ENCODE measurements at places on chromosomes 4 and X. TPM values are rescaled to one million over a fixed set of nuclear protein-coding genes. Genes with fewer than 3 reads are reported as not detected.

The TLR7 gene
- not detected for polyA plus RNA-seq

The RNF175 gene
- polyA plus RNA-seq: 10.0 TPM

The FDCSP gene
- polyA plus RNA-seq: not detected

The FGFBP1 gene
- not detected for polyA plus RNA-seq

The RS1 gene
- not detected for polyA plus RNA-seq

The TRIML2 gene
- polyA plus RNA-seq: not detected

The EVC2 gene
- polyA plus RNA-seq: 0.85 TPM

The CXCL6 gene
- polyA plus RNA-seq: not detected

The SMS gene
- polyA plus RNA-seq: 80.8 TPM

The HELT gene
- not detected for polyA plus RNA-seq

The SLC6A8 gene
- polyA plus RNA-seq: 0.08 TPM

The FGB gene
- polyA plus RNA-seq: not detected

The NPFFR2 gene
- polyA plus RNA-seq: not detected

The PRRG3 gene
- polyA plus RNA-seq: not detected

The HSFX4 gene
- polyA plus RNA-seq: not detected

The MAGED4 gene
- polyA plus RNA-seq: 0.40 TPM

The IL2 gene
- not detected for polyA plus RNA-seq

The RTL5 gene
- polyA plus RNA-seq: 0.09 TPM
